ENCODE measurements at places on chromosomes 12 and 14.

DNA sequence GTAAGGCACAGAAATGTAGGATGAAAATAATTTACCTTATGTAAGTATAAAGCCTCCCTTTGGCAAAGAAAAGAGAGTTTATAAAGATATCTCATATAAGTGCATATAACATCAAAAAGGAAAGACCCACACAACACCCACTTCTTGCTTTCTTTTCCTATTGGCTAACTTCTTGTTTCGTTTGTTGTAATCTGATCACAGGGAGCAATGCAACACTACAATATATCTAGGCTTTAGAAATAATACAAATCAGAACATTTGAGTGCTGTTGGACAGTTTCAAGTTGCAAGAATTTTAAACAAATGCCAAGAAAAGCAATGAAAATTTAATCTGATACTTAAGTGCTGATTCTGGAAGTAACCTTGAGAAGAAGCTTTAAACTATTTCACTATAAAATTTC is 1.3 kb downstream of the FGD6 start:
- DNase-seq = peak; percentile 57

- peak; percentile 70 for DNase-seq
These were observed 50.1 kb upstream of the STK38L start for GRCh38 chr12:27193854-27194544.

DNA sequence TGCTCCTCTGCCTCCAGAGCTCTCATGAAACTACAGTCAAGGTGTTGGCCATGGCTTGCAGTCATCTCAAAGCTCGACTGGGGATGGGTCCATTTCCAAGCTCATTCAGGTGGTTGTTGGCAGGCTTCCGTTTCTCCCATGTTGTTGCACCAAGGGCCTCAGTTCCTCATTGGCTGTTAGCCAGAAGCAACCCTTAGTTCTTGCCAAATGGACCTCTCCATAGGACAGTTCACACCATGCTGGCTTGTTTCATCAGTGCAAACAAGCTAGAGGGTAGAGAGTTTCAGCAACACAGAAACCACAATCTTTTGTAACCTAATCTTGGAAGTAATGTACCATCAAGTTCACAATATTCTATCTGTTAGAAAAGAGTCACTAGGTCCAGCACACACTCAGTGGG is 22.7 kb upstream of the PPM1A start:
- no peak for DNase-seq

GRCh38 chr14:105087963-105088811 is 23.0 kb upstream of the GPR132 start:
- peak; percentile 81 for DNase-seq

DNA sequence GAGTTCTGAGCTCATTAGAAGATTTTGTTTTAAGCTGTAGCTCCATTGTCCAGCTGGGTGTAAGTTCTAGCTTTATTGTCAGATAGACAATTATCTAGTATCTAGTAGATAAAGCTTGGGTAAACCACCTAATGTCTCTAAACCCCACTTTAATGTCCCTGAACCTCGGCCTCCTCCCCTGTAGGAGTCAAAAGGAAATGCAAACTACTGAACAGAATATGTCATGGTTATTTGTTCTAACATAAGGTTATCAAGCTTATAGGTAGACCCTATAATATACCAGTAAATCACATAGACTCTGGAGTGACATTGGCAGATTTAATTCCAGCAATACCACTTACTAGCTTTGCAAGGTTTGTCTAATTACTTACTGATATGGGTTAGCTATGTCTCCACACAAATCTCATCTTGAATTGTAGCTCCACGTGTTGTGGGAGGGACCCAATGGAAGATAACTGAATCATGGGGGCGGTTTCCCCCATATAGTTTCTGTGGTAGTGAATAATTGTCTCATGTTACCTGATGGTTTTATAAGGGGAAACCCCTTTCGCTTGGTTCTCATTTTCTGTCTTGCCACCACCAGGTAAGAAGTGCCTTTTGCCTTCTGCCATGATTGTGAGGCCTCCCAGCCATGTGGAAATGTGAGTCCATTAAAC is 29.4 kb downstream of the BCAT1 start:
- DNase-seq = no peak

GRCh38 chr14:65167072-65167645 is 64.8 kb upstream of the MAX start:
- no peak for DNase-seq

GRCh38 chr12:49489720-49490119 is 49.1 kb upstream of the KCNH3 start:
- DNase-seq = peak; percentile 9

GRCh38 chr14:52950410-52950897 is 396 bp downstream of the FERMT2 start:
- DNase-seq = no peak

DNA sequence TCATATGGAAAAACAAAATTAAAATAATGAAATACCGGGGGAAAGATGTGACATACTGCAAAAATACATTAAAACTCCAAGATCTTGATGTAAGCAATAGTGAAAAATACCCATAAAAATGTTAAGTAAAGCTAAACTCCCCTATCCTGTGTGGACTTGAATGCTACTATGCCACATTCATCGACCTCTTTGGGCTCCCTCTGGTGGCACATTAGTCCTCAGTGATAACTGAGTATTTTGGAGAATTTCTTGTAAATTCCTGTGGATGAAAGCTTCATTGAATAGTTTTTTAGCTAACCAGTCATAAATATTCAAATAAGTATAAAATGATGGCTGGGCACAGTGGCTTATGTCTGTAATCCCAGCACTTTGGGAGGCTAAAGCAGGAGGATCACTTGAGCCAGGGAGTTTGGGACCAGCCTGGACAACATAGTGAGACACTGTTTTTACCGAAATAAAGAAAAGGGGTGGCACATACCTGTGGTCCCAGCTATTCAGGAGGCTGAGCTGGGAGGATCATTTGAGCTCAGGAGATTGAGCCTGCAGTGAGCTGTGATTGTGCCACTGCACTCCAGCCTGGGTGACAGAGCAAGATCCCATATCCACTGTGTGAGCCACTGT is 42.4 kb upstream of the SGPP1 start:
- peak; percentile 76 for DNase-seq

- DNase-seq = no peak
These were observed 9.8 kb downstream of the CCDC63 start for GRCh38 chr12:110856542-110856941.

DNA sequence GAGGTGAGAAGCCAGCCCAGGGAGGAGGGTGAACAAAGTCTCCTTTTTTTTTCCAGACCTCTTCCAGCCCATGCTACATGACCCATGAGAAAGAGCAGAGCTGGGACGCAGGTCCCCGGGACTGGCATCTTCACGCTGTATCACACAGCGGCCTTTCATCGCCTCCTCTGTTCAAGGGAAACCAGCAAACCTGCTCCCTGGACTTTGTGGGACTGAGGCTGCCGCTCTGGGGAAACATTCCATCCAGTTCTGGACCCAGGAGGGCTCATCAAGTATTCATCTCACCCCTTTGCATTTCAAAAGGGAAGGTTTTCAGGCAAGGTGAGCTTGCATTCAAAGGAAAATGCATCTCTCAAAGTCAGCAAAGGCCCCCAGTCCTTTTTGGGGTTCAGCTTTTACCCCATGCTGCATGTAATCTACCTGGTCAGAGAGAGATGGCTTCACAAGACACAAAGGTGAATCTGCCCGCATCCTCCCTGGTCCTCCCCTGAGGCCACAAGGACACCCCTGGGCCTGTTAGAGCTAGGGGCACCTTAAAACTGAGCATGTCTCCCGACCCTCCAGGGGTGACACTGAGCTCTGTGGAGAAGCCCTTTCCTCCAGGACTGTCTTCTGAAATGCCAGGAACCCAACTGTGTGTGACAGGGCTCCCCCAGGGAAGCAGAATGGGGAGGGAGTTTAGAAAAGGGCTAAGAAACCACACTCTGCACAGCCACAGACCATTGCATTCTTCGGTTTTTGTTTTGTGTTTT is 21.2 kb upstream of the MEG3 start:
- DNase-seq = no peak

- DNase-seq = no peak
These were observed 259.1 kb downstream of the SLC6A15 start for GRCh38 chr12:84653482-84653881.

DNA sequence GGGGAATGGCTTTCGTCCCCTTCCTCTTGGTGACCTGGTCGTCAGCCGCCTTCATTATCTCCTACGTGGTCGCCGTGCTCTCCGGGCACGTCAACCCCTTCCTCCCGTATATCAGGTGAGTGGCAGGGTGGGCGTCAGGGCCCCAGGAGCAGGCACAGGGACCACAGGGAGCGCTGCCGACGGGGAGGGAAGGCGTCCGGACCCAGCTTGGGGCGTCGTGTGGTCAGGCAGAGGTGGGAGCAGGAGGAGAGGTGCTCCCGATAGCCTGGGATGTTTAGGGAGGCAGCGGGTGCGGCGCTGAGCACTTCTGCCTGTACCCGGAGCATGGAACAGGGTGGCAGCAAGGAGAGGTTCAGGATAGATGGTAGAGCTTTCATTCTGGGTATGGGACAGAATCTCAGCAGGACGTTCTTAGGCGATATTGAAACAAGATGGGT is 444 bp downstream of the DRAM1 start:
- DNase-seq = peak; percentile 53

DNA sequence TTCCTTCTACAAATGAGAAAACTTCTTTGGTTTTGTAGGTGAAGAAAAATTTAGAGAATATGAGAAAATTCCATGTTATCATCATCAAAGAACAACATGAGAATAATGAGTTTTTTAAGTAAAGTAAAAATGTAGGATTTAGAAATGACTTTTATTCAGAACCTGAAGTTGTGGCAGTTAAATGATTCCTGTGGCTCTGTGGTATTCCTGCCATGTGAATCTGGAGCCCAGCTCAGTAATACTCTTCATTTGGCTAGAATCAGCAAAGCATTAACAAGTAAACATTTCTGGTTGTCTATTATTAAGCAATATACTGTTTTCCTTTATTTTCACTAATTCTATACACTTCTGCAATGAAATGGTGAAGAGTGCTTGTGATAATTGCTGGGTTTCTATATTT is 95.6 kb upstream of the E2F7 start:
- no peak for DNase-seq

- DNase-seq = peak; percentile 92
These were observed 79.3 kb downstream of the SSPN start for GRCh38 chr12:26274441-26275312.

GRCh38 chr12:77514511-77514910 is 316.2 kb upstream of the NAV3 start:
- DNase-seq = no peak

- DNase-seq = no peak
These were observed 122.2 kb downstream of the NTS start for GRCh38 chr12:85996280-85996679.

- peak; percentile 85 for DNase-seq
These were observed 835 bp downstream of the VEZT start for GRCh38 chr12:95218150-95219133.

- DNase-seq = no peak
These were observed 83.0 kb downstream of the TRAFD1 start for GRCh38 chr12:112208301-112208910.

DNA sequence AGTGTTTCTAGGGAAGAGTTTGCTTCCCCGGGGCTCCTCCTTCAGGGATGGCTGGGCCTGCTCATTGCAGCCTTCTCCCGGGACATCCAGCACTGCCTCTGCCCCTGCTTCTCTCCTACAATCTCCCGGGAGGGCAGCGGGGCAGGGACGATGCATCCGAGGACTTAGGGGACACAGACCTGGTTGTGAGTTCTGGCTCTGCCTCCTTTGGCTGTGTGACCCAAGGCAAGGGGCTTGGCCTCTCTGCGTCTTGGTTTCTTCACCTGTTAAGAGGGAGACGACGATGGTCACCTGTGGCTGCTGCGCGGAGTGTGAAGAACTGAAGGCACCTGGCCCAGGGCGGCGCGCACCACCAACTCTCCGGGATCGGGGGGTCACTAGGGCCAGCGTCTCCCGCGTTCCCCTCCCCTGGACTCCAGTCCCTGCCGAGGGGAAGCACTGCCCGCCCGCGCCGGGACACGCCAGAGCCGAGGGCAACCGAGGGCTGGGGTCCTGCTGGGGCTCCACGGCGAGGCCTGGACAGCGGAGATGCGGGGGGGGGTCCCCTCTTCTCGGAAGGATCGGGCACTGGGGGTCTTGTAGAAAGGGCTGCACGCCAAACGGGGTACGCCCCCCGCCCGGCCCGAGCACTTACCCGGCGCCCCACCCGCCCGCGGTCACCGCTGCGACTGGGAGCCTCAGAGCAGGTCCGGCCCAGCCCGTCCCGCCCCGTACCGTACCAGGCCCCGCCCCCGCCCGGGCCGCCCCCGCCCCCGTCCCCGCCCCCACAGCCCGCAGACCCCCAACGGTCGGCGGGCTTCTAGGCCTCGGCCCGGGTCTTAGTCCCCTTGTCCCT is at the start of gene HVCN1:
HVCN1 (minus strand) TSS at position 670 of the 835 bp plus-strand sequence. CDS start 5,870 bp downstream, outside the sequence.
- DNase-seq = peak; percentile 78

- no peak for DNase-seq
These were observed 3.3 kb upstream of the FAM222A start for GRCh38 chr12:109710205-109710746.

- DNase-seq = peak; percentile 79
These were observed 45.0 kb downstream of the GIT2 start for GRCh38 chr12:109951136-109951535.

All from GM03348 (cell line).